ENCODE measurements at places on chromosomes 16 and 17.

- no peak for DNase-seq
Measured at GRCh38 chr16:69405757-69406156, 18.7 kb upstream of the CYB5B start.

- no peak for DNase-seq
Measured at GRCh38 chr17:64006361-64007088, 8.4 kb downstream of the PRR29 start.

DNA sequence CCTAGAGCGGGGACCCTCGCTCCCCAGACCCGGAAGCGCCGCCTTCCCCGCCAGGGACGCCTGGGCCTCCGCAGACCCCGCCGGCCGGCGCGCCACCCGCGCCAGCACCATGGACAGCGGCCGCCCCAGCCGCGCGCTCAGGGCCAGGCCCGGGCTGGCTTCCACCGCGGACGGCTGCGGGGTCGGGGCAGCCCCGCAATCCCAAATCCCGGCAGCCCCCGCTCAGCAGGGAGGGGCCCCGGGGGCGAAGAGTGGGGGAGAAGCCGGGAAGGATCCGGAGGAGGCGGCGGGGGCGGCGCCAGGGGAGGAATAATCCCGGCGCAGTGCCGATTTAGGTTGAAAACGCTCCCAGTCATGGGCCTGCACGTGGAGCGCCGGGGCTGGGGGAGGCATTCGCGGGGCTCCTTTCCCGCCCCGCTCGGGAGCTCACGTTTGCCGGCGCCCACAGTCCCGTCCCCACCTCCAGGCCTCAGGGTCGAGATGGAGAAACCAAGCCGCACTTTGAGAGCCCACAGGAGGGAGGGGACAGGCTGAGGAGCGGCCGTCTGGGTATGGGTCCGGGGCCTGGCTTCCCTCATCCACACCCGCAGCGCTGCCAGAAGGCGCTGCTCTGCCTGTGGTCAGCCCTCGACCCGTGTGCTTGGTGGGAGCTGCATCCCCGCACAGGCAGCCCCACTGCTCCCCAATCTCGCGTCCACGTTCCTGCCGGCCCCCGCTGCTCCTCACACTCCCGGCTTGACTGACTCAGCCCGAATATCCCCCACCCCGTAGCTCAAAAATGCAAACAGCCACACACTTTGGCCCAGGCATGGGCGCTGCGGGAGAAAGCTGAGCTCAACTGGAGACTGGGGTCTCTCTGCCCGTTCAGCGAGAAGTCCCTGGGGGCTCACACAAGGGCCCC is 4.7 kb downstream of the FBXL16 start:
- DNase-seq = no peak

DNA sequence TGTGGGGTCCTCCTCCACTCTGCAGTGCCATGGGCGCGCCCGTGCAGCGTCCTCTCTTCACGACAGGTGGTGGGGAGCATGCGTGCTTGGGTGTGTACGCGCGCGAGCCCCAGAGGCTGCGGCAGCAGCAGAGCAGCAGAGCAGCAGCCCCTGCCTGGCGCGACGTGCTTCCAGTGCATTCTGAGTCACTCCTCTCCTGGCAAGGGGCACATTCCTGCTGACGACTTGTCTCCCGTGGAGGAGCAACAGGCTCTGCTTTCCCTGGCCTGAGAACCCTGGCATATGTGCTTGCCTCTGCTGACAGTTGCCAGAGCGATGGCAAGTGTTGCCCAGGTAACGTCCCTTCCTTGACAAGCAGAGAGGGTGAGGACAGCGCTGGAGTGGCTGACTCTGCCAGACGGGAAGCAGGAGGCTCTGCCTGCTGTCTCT is 133.8 kb upstream of the PLCG2 start:
- DNase-seq = no peak

DNA sequence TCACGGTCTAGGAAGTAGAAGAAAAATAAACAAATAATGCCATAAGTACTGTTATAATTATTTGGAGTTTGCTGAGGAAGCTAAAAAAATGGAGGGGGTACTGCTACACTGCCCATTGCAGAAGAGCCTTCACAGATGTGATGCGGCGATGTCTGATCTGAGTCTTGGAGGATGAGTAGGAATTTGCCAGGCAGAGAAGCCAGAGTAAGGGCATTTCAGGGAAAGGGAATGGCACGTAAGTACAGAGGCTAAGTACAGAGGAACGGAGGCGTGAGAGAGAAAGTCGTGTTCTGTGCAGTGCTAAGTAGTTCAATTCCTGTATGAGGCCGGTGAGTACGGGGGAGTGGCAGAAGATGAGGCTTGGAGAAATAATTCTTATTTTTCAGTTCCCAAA is 741 bp upstream of the GRB2 start:
- no peak for DNase-seq

GRCh38 chr16:86707581-86707980 is 129.2 kb downstream of the FOXL1 start:
- DNase-seq = no peak

DNA sequence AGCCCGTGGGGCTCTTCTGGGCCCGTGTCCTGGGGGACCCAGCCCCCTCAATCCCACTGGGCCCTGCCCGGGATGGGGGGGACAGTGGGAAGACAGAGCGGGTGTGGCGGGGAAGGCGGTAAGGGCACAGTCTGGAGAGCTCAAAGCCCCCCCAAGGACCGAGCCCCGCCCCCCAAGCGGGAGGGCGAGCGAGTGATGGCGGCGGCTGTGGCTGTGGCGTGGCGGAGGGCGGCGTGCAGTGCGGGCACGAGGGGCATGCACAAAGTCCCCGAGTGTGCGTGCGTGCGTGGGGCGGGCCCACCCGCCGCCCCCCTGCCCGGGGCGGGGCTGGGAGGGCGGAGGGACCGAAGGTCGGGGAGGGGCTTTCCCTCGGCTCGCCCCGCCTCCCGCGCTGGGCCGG is 3.6 kb upstream of the WDR24 start:
- no peak for DNase-seq

DNA sequence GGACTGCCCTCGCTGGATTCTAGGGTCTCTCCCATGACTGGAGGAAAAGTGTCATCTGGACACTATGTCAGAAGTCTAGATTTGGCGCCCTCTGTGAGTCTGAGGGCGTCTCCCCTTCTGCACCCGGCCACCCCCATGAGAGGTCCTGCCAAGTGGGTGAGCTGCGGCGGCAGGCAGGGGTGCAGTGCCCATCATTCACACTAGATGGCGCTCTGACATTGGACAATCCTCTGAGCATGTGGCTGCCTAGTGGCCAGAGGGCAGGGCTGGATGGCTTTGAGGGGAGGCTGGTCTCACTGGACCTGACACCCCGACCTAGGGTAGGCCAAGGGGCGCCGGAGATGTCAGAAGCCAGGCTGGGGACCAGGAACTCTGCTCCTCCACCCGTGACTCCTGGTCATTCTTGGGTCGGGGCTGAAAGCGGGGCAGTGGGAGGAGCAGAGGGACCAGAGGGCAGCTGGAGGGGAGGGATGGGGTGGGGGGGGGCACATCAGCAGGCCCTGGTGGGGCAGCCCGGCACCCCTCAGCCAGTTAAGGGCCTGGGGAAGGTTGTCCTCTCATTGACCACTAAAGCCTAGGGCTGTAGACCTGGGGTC is 28.0 kb downstream of the MRM1 start:
- DNase-seq = peak; percentile 73

GRCh38 chr16:88345031-88345720 is 37.6 kb upstream of the ZNF469 start:
- no peak for DNase-seq

DNA sequence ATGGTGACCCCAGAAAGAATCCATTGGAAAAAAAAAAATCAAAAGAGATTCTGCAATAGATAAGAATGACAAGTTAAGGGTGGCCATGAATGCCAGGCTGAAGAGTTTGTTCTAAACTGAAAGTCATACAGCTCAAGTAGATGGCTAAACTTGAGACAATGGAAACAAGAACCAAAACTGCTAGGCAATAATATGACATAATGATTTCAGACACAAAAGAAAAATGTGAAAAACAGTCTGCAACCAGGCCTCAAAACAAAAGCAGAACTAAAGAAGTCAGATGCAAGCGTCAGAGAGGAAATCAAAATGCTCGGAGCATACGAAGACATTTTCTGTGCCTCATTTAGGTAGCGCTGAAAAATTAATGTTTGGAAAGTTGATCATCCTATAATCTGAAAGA is 54.4 kb upstream of the YPEL2 start:
- DNase-seq = no peak

- DNase-seq = peak; percentile 71
Measured at GRCh38 chr17:78112518-78113471, 15.8 kb downstream of the TMC6 start.
